ENCODE measurements at places on chromosomes 16 and 17.

DNA sequence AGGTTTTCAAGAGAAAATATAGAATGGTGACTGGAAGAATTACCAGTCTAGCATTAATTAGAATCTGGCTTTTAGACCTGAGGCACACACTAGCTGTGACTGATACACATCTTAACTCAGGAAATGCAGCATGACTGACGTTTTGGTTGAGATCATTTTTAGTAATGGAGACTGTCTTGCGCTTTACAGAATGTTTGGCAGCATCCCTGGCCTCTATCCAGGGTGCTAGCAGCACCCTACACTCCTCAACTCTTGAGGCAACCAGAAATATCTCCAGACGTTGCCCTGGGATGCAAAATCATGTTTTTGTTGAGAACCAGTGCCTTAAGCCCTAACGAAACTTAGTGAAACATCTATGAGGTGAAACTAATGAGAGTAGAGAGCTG, 109.0 kb downstream of the HS3ST3A1 start:
- no peak for DNase-seq

GRCh38 chr17:55926276-55926990, 175.6 kb downstream of the PCTP start:
- DNase-seq: no peak

- no peak for DNase-seq
Observed at GRCh38 chr16:58086381-58087208, 42.6 kb downstream of the CFAP20 start.

DNA sequence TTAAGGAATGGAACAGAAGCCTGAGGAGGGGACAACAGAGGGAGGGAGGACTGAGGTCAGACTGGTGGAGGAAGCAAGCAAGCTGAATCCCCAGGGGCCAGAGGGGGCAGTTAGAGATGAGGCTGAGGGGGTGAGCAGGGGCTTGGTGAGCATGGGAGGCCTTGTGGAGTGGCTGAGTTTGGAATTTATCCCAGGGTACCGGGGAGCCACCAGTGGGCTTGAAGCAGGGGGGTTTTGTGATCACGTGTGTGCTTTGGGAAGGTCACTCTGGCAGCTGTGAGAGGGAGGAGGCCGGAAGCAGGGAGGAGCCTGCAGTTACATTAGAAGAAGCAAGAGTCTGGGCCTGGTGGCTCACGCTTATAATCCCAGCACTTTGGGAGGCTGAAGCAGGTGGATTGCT, 9.8 kb upstream of the CTCF start:
- DNase-seq: no peak

- DNase-seq: no peak
Observed at GRCh38 chr16:23504076-23504452, 6.2 kb downstream of the GGA2 start.

DNA sequence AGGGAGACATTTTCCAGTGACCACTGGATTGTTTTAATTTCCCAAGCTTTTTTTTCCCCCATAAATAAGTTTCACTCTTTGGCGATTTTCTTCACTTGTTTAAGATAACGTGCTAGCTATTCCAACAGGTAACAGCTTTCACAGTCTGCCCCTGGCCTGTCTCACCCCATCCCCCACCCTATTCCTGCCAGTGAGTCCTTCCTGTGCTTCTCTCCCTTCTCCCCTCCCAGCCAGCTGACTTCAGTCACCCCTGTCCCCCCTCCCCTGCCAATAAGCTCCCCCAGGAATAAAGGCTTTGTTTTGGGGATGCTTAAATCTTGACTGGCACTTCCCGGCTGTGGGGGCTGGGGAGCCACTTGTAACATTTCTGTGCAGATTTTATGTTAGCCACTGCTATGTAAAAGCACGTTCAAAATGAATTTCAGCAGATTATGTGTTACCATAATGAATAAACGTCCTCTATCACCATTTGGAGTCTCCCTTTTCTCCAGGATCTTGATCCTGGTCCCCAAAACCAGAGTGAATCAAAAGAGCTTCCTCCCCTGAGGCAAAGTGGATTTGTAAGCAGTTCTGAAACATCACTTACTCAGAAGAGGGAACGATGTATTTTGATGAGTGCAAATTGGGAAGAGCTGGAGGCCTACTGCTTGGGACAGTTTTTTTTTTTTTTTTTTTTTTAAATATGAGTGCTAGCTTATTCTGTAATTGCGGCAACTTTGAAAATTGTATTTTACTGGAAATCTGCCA, 58.2 kb downstream of the IGF2BP1 start:
- DNase-seq: no peak

GRCh38 chr17:81904600-81905423, 2.8 kb downstream of the NPB start:
- no peak for DNase-seq

- no peak for DNase-seq
Observed at GRCh38 chr16:23968176-23968575, 132.4 kb downstream of the PRKCB start.

DNA sequence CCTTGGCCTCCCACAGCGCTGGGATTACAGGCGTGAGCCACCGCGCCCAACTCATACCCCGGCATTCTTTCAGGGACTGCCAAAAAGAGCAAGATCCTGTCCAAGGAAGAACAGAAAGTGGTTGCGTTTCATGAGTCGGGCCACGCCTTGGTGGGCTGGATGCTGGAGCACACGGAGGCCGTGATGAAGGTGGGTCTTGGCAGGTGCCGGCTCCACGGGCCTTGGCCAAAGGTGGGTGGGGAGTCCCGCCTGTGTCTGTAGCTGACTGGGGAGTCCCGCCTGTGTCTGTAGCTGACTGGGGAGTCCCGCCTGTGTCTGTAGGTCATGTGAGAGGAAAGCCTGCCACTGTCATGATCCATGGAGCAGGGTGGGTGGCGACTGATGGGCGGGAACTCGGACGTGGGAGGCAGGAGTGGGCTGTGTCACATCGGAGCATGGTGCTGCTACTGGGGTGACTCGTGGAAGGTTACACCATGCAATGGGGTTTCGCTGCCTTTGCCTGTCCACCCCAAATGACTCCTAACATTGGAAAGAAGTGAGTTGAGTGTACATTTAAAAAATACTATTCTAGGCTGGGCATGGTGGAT, 10.0 kb upstream of the RPL13 start:
- DNase-seq: no peak

- DNase-seq: no peak
Observed at GRCh38 chr17:21089145-21089544, 37.6 kb upstream of the DHRS7B start.

GRCh38 chr17:58597371-58597770, 82.9 kb upstream of the MTMR4 start:
- no peak for DNase-seq

DNA sequence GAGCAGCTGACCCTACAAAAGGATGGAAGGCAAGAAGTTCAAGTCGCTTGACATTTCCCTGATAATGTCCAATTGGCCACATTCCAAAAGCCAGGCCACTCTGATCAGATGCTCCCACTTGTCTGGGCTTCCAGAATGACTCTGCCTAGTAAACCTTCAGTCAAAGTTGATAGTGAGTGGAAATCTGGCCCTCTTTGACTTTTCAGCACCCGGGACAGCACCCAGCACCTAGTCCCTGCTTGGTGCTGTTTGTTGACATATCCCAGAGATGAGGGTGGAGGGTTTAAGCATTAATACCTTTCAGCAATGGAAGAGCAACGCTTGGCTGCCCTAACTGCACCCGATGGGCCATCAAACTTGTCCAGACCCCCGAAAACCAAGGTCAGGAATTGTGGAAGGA, 131.3 kb downstream of the AIPL1 start:
- DNase-seq: no peak

DNA sequence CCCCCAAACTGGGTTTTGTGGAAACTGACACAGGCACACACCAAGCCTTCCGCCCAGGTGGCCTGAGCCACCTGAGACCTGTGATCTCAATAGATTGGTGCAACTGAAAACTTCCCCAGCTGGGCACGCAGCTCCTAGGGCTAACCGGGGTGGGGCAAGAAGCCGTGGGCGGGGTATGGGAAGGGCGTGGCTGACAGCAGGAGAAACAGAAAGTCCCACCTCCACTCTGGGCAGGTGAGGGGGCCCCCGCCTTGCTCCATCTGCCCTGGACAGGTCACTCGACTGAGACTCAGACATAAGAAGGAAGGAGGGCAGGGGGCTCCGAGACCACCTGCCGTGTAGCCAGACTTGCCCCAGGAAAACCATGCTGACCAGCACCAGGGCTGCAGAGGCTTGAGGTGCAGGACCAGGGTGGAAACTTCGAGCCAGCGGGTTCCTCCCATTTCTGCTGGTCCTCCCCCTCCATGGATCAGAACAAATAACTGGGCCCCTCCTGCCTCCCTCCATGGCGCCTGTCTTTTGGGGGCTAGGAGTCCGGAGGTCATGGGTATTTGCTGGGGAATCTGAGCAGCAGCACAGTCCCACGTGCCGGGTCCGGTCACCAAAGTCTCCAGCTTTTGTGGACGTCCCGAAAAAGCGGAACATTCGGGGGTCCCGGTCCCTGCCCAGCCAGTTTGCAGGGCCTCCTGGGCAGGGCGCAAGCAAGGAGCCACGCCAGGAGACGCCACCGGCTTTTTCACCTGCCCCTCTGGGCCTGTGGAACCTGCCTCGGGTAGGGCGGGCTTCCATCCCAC, 1.3 kb downstream of the TIMP2 start:
- peak; percentile 15 for DNase-seq

GRCh38 chr16:48155926-48156789, at the start of gene ABCC12:
Gene ABCC12, minus strand, starts transcription at chr16:48155993. Its CDS starts 9,569 bp downstream, at chr16:48146424.
- DNase-seq: no peak

DNA sequence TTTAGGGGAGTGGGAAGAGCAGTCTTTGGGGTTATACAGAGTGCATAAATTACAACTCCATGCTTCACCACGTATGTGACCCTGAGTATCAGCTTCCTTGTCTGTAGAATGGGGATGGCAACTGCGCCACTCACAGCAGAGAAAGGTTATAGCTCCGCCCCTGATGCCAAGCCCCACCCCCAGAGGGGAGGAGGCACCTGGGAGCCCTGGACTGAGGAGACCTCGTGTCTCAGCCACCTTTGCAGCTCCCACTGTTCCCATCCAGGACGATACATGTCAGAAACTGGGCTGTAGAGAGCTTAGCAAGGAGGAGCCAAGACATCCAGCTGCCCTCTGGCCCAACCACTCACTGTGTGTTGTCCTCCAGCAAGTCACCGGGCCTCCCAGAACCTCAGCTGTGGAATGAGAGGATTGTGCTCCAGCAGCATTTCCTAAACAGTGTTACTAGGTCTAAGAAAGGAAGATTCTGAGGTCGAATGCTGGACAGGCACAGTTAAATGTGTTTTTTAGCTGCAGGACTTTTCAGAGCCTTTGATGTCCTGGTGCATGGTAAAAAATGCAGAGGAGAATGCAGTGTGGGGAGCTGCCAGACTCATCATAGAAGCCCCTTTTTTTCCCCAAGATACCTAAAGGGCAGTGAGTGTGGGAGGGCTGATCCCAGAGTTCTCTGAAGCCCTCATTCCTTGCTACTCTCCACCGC, 49.4 kb downstream of the BEAN1 start:
- no peak for DNase-seq

DNA sequence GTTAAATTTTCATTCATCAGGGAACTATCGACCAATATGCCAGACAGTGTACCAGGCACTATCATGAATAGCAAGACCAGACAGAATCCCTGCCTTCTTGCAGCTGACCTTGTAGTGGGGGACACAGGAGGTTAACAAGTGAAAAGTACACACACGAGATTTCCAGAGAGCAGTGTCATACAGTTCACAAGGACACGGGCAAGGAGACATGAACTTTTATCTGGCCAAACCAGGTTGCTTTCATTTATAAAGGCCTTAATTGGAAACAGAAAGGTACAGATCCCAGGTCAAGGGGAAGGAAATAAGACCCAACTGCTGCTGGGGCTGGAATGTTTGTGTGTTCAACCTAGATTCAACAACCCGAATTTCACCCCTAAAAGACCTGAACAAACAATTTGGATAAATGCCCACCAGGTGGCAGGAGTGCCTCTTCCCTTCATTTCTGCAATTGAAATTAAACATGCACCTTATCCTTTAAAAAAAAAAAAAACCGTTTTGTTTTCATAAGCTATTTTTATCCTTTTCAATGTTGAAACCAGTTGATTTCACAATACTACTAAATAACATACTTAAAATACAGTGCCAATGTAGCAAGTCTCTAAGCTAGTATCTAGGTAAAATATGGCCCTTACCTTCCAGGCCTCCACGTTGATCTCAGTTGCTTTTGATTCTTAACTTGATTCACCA, 65.9 kb downstream of the EMP2 start:
- DNase-seq: no peak

- no peak for DNase-seq
Observed at GRCh38 chr17:36911001-36911400, 26.3 kb upstream of the LHX1 start.

GRCh38 chr16:30692396-30693064, 6.4 kb upstream of the SRCAP start:
- DNase-seq: no peak

GRCh38 chr16:65415460-65415859, 293.6 kb upstream of the CDH11 start:
- DNase-seq: no peak

GRCh38 chr17:71934520-71934919, 186.3 kb upstream of the SOX9 start:
- no peak for DNase-seq

GRCh38 chr17:44204441-44204882, 4.8 kb upstream of the ATXN7L3 start:
- no peak for DNase-seq

DNA sequence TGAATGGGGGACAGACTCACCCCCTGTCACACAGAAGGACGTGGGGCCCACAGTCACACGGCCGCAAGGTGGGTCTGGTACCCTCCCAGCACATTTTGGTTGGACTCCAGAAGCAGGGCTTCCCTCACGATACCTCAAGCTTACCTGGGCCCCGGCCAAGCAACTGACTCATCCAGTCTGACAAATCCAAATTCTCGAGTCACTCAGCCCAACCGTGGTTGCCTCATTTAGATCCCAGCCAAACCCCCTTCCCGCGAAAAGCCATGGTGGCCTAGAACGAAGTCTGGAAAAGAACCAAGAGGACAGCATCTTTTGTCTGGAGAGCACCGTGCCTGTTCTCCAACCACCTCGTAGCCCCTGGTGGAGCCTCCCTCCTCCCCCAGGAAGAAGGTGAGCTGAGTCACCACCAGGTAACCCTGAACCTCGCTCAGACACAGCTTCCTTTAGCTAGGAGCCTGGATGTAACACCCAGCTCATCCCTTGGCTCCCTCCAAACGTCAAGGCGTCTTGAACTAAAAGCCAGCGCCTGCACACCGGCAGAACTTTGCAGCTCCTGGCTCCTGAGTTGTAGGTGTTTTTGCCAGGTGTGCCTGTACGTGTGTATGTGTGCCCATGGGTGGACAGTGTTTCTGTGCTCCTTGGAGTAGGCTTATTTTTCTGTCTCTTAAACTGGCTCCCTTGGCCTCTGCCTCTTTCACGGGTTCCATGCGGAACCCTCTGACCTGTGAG, 78.9 kb downstream of the CMIP start:
- DNase-seq: no peak

- DNase-seq: no peak
Observed at GRCh38 chr17:33528846-33529245, 235.8 kb upstream of the ASIC2 start.

All from stimulated activated CD4-positive, alpha-beta T cell treated with anti-CD3 and anti-CD28 coated beads, TNF-alpha, amount 100 ng/mL, for 1 hour (primary cell).